Ovary (tissue), 10 donors: ENCODE measurements at places on chromosomes 6 and 20. TPM values are rescaled to one million over a fixed set of nuclear protein-coding genes. Genes with fewer than 3 reads are reported as not detected.
A peak's percentile ranks its signal among the peaks of the same experiment; 100 is the strongest.

DNA sequence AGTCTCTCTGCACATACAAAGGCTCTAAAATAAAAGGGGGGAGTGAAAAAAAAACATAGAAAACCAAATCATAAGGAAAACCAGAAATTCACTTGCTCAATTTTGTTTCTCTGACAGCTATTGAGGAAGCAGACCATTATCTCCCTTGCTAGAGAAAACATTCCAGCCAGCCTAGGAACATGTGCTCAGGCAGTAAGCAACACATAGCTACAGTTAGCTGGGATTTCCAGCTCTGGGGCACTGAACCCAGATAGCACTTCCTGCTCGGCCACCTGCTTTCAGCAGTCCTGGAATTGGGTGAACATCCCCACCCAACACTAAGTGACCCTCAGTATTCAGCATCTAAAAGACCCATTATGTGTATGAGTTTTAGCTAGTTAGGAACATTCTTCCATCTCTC, 61.3 kb downstream of the TNFRSF21 start:
- H3K27me3 ChIP-seq: no peaks in the 10 kb centered on the region
- H3K36me3 ChIP-seq: no peaks in the 10 kb centered on the region
- H3K4me1 ChIP-seq: peaks cover 1% of the 10 kb centered on the region
- no peak overlapping the region for H3K27ac ChIP-seq
- no peak for DNase-seq
- H3K4me3 ChIP-seq: no peak overlapping the region

DNA sequence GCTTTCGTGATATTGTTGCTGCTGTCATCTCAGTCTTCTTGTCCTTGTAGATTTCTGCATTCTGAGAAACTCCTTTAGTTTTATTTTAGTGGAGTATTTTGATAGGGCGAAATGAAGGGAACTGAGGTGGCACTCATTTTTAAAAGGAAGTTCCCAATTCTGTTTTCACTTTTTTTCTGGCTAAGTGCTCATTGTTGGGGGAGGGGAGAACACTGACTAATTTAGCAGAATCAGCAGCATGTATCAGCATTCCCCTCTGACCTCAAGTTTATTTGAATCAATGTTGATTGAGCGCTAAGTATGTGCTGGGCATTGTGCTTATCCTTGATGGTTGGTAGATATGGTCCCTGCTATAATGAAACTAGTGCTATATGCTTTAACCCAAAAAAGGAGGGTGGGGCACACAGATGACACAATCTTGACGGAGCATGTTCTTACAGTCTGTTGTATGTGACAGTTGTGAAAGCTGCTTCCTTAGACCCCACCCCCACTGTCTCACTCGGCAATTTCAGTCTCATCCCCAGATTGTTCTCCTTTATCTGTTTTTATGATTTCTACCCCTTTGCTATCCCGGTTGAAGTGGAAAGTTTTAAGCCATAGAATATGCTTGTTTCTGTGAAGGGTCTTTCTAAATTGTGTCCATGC, 262.4 kb downstream of the SOX4 start:
- no peak overlapping the region for H3K4me3 ChIP-seq
- no peaks in the 10 kb centered on the region for H3K4me1 ChIP-seq
- no peak overlapping the region for H3K27ac ChIP-seq
- DNase-seq: no peak
- no peaks in the 10 kb centered on the region for H3K36me3 ChIP-seq

DNA sequence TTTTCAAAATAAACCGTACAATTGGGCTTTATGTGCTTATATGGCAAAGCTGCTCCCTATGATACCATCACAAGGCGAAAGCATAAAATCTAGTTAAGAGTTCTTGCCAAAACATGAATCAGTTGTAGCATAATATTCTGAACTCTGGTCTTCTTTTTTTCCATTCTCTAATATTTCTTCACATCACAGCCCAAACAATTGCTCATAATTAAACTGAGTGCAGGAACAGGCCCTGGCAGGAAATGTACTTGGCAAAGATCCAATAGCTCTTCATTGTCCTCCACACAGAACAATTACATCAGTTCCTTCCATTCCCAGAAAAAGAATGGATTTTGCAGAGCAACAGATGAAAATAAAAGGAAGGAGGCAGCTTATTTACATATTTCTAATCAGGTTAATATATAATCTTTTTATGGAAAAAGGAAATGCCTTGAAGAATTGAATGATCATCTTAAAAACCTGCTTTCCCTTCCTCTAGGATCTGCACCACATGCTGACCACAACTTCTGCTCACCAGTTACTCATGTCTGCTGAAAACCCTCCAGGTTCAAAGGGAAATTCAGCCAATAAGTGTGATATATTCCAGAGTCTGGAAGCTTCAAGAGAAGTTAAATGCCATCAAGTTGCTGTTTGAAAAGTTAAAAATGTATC, 123.3 kb upstream of the COL21A1 start:
- DNase-seq: peak; percentile 40
- H3K27me3 ChIP-seq: no peaks in the 10 kb centered on the region
- no peak overlapping the region for H3K4me3 ChIP-seq
- peak overlapping the region; percentile 48 for H3K27ac ChIP-seq
- peaks cover 13% of the 10 kb centered on the region for H3K4me1 ChIP-seq

DNA sequence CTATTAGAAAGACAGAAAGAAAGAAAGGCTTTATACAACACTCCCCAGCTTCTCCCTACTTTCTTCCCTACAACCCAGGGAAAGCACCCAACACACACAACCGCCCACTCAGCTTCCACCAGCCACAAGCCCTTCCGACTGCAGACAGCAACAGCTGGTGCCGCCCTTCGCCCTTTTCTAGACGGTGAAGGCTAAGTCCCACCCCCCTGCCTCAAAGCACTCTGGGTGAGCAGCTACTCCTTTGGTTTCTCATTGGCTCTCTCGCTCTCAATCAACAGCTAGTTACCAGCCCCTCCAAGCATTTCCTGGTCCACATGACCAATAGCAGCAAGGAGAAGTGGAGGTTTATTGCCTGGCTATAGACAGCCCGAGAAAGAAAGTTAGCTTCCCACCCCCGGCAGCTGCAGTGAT, 230.1 kb upstream of the MOCS1 start:
- H3K27ac ChIP-seq: no peak overlapping the region
- H3K4me1 ChIP-seq: no peaks in the 10 kb centered on the region
- no peaks in the 10 kb centered on the region for H3K27me3 ChIP-seq
- H3K36me3 ChIP-seq: no peaks in the 10 kb centered on the region
- DNase-seq: no peak
- no peak overlapping the region for H3K4me3 ChIP-seq

DNA sequence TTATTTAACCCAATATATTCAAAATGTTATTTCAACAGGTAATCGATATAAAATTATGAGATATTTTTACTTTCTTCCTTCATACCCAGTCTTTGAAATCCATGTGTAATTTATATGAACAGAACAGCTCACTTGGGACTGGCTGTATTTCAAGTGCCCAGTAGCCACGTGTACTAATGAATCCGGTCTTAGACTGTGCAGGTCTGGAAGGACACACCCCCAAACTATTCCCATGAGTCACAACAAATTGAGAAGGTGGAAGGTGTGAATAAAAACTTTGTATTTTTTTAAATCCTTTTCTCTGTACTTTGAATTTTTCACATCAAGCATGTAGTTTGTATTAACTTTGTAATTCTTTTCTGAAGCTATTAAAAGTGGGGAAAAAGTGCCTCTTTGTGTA, 2.8 kb downstream of the UNC5CL start:
- H3K27ac ChIP-seq: no peak overlapping the region
- H3K36me3 ChIP-seq: no peaks in the 10 kb centered on the region
- no peaks in the 10 kb centered on the region for H3K27me3 ChIP-seq
- H3K4me1 ChIP-seq: no peaks in the 10 kb centered on the region
- no peak for DNase-seq

DNA sequence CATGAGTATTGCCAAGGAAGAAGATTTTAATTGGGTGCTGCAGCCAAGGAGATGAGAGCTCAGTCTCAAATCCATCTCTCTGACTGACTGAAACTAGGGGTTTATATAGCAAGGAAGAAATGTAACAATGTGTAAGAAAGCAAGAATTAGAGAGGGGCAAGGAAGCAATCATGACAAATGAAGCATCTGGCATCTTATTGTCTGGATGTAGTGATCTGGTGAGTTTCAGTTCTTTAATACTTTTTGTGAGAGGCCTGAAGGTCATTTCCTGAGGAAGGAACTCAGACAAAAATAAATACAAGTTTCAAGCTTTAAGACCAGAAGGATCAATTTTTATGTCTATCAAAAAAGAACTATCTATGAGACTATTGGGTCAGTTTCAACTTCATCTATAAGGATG, 64.2 kb downstream of the HTR1E start:
- H3K27ac ChIP-seq: no peak overlapping the region
- no peaks in the 10 kb centered on the region for H3K36me3 ChIP-seq
- H3K27me3 ChIP-seq: no peaks in the 10 kb centered on the region

GRCh38 chr6:127486934-127487333, 27.7 kb upstream of the KIAA0408 start:
- H3K36me3 ChIP-seq: no peaks in the 10 kb centered on the region
- H3K27me3 ChIP-seq: no peaks in the 10 kb centered on the region
- peaks cover 5% of the 10 kb centered on the region for H3K4me1 ChIP-seq
- no peak for DNase-seq

DNA sequence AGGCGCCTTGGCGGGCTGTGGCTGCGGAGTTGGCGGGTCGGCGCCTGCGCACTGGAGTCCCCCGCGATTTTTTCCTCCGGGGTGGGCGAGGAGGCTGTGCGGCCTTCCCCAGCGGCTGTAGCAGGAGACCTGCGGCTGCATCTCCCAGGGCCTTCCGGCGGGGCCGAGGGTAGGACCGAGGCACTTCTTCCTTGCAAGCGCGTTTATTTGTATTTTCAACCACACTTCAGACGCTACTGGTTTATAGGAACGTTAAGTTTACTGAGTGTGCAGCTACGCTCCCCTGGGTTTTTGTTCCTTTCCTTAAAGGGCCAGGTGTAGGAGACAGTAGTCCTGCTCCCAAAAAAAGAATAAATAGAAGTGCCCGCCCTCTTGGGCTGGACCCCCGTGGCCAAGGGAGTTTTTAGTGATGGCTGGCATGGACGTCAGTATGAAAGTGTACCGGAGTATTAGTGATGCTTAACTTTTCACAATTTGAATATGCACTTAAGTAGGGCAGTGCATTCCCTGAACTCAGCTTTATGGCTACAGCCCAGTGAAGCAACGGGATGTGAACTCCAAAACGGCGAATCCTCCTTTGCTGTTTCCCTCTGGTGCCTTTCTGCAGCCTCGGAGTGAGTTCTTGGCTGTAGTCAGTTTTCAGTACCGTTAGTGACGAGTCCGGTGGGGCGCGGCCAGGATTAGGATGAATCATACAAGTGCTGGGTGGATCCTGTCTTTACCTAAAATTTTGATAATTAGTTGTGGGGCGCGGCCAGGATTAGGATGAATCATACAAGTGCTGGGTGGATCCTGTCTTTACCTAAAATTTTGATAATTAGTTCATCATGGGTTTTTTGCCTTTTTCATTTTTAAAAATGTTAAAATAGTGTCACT, 1.0 kb upstream of the FBXO5 start:
- H3K27ac ChIP-seq: peak overlapping the region; percentile 88
- H3K36me3 ChIP-seq: no peaks in the 10 kb centered on the region
- H3K27me3 ChIP-seq: no peaks in the 10 kb centered on the region
- peak; percentile 88 for DNase-seq
- peaks cover 5% of the 10 kb centered on the region for H3K4me1 ChIP-seq
- H3K4me3 ChIP-seq: peak overlapping the region; percentile 74

DNA sequence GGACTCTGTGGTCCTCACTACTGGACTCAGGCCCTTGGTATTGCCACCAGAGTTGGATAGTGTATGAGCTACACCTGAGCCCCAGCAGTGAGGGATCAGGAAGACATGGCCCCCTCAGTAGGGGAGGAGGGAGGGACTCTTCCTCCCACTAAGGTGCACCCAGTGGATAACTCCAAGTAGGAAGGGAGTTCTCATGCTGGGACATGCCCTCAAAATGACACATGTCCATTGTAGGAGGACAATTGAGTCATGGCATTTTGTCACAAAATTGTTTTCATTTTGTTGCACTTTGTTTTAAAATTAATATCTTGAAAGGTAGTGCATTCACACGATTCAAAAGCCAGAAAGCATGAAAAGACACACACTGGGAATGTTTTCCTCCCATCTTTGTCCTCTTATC, 127.2 kb downstream of the FOXO3 start:
- no peaks in the 10 kb centered on the region for H3K36me3 ChIP-seq
- no peak overlapping the region for H3K27ac ChIP-seq
- H3K4me1 ChIP-seq: peaks cover 13% of the 10 kb centered on the region
- no peaks in the 10 kb centered on the region for H3K27me3 ChIP-seq
- no peak for DNase-seq

DNA sequence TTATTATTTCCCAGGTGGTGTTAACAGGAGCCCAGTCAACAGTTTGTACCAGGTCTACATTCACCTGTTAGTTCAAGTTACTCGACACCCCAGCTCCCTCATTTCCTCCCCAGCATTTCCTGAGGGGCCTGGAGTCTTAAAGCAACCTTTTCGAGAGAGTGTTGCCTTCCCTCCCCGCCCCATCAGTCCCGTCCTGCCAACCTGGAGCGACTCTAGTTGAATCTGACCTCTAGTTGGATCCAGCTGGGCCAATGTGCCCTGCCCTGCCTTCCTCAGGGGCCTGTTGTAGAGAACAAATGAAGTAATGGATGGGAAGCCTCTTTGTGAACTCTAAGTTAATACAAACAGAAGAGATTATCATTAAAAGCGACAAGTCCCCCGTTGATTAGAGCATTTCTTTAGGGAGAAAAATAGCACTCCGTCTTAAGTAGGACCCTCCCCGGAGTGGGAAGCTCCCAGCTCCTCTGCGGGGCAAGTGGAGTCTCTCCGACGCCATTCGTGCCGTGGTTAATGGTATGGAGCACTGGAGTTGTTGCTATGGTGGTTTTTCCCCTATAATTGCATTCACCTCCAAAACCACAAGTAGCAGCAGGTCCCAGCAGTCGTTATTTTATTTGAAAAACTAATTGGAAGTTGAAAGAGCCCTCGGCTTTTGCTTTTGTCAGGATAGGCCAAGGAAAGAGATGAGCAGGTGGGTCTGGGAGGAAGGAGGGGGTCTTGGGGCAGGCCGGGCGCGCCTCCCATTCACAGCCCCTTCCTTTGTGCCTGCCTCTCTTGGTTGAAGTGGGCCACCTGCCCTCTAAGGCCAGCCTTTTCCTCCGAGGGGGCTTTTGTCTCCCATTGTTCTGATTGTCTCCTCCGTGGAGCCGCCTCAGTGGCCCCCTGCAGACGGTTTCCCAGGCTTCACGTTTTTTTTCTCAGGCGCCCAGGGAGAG, 16.1 kb downstream of the GHRH start:
- no peaks in the 10 kb centered on the region for H3K27me3 ChIP-seq
- no peaks in the 10 kb centered on the region for H3K4me1 ChIP-seq

DNA sequence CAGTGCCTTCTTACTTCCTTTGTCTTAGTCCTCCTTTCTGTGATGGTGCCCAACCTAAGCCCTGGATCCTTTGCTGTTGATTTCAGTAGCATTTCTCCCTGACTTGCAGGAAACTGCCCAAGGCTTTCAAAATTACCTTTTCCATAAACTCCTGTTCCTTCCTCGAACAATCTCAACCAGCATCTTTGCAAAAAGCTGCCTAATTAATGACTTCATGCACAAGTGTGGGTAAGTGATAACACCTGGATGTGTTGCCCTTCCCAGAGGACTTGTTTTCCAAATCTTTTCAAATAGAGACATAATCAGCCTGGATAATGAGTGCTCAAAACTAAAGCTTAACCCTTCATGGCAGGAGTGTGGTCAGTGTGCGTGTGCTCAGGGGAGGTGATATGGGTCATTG, 118.0 kb downstream of the PCSK2 start:
- no peak overlapping the region for H3K4me3 ChIP-seq
- no peaks in the 10 kb centered on the region for H3K27me3 ChIP-seq
- no peak for DNase-seq
- no peaks in the 10 kb centered on the region for H3K4me1 ChIP-seq
- no peak overlapping the region for H3K27ac ChIP-seq

Gene SCP2D1
- total RNA-seq: not detected

Gene HLA-DRA
- 148 TPM for total RNA-seq

Gene CST5
- not detected for total RNA-seq

Gene NKAIN2
- 1.0 TPM for total RNA-seq

Gene LHFPL5
- total RNA-seq: not detected

Gene CCDC170
- total RNA-seq: 13.4 TPM
